Pancreas (tissue), 10 donors: ENCODE measurements at places on chromosomes 4 and X. TPM values are rescaled to one million over a fixed set of nuclear protein-coding genes. Genes with fewer than 3 reads are reported as not detected.

- H3K27me3 ChIP-seq = no peaks in the 10 kb centered on the region
- H3K4me1 ChIP-seq = peaks cover 9% of the 10 kb centered on the region
- H3K36me3 ChIP-seq = no peaks in the 10 kb centered on the region
- DNase-seq = no peak
- H3K27ac ChIP-seq = no peak overlapping the region
These were observed 361.1 kb upstream of the BOD1L1 start for GRCh38 chr4:13988353-13989305.

VCX3A gene
- polyA plus RNA-seq = not detected

DNA sequence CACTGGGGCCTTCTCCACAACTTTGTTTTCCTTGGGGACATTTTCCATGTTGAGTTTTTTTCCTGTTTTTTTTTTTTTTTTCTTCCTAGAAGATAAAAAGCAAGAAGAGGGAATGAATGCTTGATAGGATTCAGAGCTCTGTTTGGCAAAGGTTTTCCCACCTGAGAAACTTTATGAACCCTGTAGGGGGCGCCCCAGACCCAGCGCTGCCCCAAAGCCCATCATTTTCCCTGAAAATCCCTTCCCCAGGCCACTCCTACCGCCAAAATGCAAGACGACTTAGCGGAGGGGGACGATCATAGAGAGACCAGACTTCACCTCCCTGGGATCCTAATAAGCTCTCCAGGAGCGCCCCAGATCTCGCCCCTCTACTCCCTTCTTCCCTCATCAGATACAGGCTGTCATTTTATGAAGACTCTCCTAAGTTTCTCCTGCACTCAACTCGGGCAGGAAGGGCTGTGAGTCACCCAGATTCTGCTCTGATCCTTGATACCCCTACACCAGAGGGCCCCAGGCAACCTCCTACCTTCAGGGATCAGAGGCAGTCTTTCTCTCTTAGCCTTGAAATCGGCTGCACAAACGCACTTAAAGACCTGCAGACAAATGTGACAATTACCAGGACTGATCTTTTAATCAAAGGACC lies 1.4 kb downstream of the BEX5 start:
- DNase-seq = peak; percentile 16
- H3K27ac ChIP-seq = no peak overlapping the region
- peak overlapping the region; percentile 38 for H3K4me3 ChIP-seq
- peaks cover 4% of the 10 kb centered on the region for H3K27me3 ChIP-seq
- H3K4me1 ChIP-seq = no peaks in the 10 kb centered on the region
- H3K36me3 ChIP-seq = no peaks in the 10 kb centered on the region

DNA sequence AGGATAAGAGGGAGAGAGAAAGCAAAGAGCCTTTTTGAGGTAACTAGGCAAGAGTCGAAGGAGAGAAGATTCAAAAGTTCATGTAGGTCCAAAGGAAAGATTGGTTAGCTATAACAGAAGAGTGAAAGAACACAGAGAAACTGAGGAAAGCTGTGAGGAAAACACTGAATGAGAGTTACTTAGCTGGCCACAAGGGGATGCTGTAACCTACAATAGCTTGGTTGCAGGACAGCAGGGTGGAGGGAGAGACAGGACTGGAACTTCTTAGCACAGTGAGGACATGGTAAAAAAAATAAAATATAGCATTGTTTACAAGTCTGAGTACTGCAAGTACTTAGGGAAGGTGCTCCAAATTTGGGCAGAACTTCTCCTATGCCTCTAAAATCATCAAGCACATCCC lies 48.3 kb downstream of the RAI2 start:
- DNase-seq = no peak
- H3K27ac ChIP-seq = no peak overlapping the region
- no peaks in the 10 kb centered on the region for H3K36me3 ChIP-seq
- H3K4me1 ChIP-seq = no peaks in the 10 kb centered on the region
- H3K4me3 ChIP-seq = no peak overlapping the region

NDST3 gene
- polyA plus RNA-seq = 0.02 TPM

MAGIX gene
- 25.7 TPM for polyA plus RNA-seq

DNA sequence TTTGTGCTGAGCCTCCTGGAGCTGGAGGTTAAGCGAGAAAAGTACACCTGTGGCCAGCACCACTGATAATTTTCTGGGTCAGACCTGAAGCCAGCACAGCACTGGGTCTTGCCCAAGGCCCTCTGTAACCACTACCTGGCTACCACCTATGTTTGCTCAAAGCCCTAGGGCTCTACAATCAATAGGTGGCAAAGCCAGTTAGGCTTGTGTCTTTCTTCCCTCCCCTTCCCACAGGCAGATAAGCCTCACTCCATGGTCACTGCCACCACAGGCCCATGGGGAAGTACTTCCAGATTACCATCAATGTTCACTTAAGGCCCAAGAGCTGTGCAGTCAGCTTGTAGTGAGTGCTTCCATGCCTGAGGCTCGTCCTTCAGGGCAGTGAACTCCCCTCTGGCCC lies 35.2 kb upstream of the ARMCX4 start:
- peak overlapping the region; percentile 46 for H3K27ac ChIP-seq
- no peak overlapping the region for H3K4me3 ChIP-seq
- H3K36me3 ChIP-seq = no peaks in the 10 kb centered on the region
- H3K4me1 ChIP-seq = no peaks in the 10 kb centered on the region

CSAG2 gene
- not detected for polyA plus RNA-seq

- DNase-seq = no peak
- no peak overlapping the region for H3K4me3 ChIP-seq
- no peaks in the 10 kb centered on the region for H3K27me3 ChIP-seq
- no peaks in the 10 kb centered on the region for H3K36me3 ChIP-seq
- H3K27ac ChIP-seq = no peak overlapping the region
These were observed 523.8 kb upstream of the CPEB2 start for GRCh38 chr4:14478504-14478903.

GRCh38 chr4:90220459-90220858 lies 93.3 kb downstream of the CCSER1 start:
- H3K4me3 ChIP-seq = no peak overlapping the region
- peaks cover 2% of the 10 kb centered on the region for H3K4me1 ChIP-seq
- H3K27me3 ChIP-seq = no peaks in the 10 kb centered on the region
- no peak for DNase-seq

- no peak for DNase-seq
- H3K4me1 ChIP-seq = no peaks in the 10 kb centered on the region
- no peak overlapping the region for H3K27ac ChIP-seq
- H3K27me3 ChIP-seq = peaks cover 10% of the 10 kb centered on the region
- H3K4me3 ChIP-seq = no peak overlapping the region
These were observed 8.1 kb downstream of the ETDB start for GRCh38 chrX:135112096-135112729.

DNA sequence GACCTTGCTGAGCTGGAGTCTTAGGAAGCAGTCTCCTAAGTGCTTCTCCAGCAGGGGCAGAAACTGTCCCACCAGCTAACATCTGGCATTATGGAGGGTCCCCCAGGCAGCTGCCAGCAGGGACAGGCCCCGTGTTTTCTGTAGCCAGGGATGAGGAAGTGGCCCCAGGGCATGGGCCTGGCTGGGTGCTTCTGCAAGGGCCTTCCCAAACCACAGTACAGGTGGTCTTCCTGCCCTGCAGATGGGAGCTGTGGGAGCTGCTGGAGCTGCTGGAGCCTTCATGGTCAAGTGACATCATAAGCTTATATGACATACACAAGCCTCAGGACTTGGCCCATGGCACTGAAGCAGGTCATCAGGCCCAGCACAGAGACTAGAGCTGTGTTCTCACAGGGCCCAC lies 5.0 kb upstream of the MSANTD1 start:
- H3K4me1 ChIP-seq = peaks cover 7% of the 10 kb centered on the region
- H3K4me3 ChIP-seq = no peak overlapping the region
- DNase-seq = no peak
- no peak overlapping the region for H3K27ac ChIP-seq
- no peaks in the 10 kb centered on the region for H3K27me3 ChIP-seq

GRCh38 chrX:50497114-50497513 lies 26.5 kb upstream of the DGKK start:
- no peaks in the 10 kb centered on the region for H3K4me1 ChIP-seq
- H3K4me3 ChIP-seq = no peak overlapping the region
- no peaks in the 10 kb centered on the region for H3K36me3 ChIP-seq
- DNase-seq = no peak
- H3K27ac ChIP-seq = no peak overlapping the region
- peaks cover 3% of the 10 kb centered on the region for H3K27me3 ChIP-seq

DNA sequence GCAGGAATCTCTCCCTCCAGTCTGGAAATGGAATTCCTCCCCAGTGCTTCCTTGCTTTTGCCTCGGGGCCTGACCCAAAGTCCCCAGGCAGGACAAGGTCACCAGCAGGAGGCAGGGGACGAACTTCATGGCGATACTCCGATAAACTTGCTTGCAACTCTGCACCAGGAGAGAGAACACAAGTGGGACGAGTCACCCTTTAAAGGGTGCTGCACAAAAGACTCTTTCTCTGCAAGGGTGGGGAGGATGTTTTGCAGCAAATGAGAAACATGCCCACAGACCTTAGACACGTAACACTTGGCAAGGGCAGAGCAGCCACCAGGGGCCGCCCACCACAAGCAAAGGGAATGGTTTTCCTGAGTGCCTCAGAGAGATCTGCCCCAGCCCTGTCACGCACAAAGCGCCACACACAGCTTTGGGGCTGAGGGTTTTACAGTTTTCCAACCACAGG lies at the start of gene FGFBP2:
FGFBP2 (minus strand) TSS at position 175 of the 451 bp plus-strand sequence; CDS start at position 129, 46 bp downstream.
- no peak within 1 kb of the TSS for H3K4me3 ChIP-seq
- H3K27ac ChIP-seq = no peak within 1 kb of the TSS
- no peaks in the 10 kb centered on the region for H3K4me1 ChIP-seq
- no peaks in the 10 kb centered on the region for H3K36me3 ChIP-seq
- DNase-seq = no peak

DOCK11 gene
- 2.0 TPM for polyA plus RNA-seq

LNX1 gene
- 6.1 TPM for polyA plus RNA-seq

DNA sequence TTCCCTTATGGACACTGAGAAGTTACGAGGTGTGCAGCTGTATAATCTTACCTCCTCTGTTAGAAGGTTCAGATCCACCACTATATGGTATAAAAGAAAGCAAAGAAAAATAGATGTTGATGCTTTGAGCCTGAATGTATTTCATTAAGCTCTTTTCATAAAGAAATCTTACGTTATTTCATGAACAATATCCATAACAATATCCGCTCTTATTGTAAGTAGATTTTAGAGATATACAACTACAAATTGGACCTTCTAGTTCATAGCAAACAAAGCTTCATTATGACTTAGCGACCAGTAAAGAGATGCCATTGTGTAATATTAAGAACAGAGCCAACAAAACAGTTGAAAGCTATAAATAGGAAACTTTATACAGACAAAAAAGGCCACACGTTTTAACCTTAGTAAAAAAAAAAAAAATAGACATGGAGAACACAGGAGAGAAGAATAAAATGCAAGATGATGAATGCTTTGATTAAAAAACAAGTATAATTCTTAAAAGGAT lies 203.6 kb downstream of the PDGFC start:
- no peak overlapping the region for H3K27ac ChIP-seq
- DNase-seq = no peak
- H3K27me3 ChIP-seq = no peaks in the 10 kb centered on the region

DNA sequence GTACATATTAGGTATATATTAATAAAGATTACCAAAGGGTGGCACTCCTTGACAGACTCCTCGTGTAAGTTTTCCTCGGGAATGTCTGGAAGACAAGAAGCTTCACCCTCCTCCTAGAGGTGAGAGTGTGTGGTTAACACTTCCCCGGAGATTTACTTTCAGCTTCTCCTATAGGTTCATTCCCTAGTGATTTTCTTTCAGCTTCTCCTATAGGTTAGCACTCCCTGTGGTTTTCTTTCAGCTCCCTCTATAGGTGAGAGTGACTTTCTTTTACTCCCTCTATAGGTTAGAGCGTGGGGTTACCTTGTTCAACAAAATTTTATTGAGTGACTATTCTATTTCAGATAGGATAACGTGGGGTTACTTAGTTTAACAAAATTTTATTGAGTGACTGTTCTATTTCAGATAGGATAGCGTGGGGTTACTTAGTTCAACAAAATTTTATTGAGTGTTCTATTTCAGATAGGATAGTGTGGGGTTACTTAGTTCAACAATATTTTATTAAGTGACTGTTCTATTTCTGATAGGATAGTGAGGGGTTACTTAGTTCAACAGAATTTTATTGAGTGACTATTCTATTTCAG lies 106.0 kb upstream of the PLAC1 start:
- no peaks in the 10 kb centered on the region for H3K4me1 ChIP-seq
- H3K4me3 ChIP-seq = no peak overlapping the region
- H3K27ac ChIP-seq = no peak overlapping the region

DNA sequence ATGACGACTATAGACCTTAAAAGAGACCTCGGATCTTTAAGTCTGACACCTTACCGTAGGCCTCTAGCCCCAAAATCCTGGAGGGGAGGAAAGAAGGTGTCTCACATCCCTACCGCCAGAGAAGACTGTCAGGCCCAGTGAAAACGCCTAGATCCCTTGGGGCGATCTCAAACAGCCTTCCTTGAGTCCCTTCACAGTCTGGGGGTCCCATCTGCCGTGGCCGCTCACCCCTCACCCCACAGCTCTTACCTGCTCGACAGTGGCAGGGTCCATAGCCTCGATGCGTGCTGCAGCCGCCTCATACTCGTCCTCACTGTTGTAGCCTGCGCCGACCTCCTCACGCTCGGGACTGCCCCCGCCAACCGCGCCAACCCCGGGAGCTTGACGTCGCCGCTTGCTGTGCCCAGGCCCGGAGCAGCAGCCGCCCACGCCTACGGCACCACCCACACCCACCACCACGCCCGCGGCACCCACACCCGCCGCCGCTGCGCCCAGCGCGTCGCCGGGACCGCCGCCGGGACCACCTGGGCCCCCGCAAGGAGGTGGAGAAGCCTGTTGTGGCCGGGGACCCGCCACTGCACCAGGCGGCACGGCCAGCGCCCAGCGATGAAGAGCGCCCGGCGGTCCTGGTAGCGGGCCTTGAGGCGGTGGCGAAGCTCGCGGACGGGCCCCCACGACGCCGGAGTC lies 536 bp downstream of the OTUD5 start:
- no peaks in the 10 kb centered on the region for H3K36me3 ChIP-seq
- H3K27me3 ChIP-seq = no peaks in the 10 kb centered on the region
- no peaks in the 10 kb centered on the region for H3K4me1 ChIP-seq
- peak overlapping the region; percentile 97 for H3K27ac ChIP-seq
